ENCODE measurements at places on chromosomes 3 and 15.

- no peak for DNase-seq
Observed at GRCh38 chr15:80835336-80835735, 56.2 kb downstream of the CEMIP start.

DNA sequence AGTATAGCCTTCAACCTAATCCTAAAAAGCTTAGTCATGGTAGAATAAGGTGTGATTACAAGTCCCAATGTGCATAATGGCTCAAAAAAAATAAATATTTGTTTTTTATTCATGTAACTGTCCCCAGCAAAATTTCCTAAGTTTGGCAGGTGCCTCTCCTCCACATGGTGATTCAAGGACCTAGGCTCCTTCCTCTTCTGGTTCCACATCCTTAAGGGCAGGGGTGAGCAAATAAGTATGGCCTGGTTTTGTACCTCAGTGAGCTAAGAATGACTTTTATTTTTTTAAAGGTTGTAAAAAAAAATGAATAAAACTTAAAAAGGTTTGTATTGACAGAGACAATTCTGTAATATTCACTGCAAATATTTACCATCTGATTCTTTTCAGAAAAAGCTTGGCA is 343.5 kb upstream of the UBE2E2 start:
- no peak for DNase-seq

DNA sequence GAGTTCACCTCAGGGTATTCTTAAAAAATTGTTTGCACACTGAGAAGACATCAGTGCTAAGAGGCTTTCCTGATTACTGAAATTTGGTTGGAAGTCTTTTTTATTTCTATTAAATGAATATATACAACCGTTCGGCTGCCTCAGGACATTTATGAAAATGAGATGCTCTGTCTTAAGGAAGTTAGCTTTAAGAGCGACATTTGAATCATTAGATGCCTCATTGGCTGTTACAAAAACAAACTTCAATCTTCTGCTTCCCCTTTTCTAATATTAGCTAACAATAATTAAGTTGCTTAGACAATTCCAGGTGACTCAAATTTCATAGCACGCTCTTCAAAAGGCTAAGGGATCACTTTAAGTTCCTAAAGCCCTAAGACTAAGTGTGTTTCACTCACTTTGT is 673.7 kb downstream of the FHIT start:
- DNase-seq: no peak

- DNase-seq: no peak
Observed at GRCh38 chr15:26674467-26674866, 98.4 kb downstream of the GABRB3 start.

DNA sequence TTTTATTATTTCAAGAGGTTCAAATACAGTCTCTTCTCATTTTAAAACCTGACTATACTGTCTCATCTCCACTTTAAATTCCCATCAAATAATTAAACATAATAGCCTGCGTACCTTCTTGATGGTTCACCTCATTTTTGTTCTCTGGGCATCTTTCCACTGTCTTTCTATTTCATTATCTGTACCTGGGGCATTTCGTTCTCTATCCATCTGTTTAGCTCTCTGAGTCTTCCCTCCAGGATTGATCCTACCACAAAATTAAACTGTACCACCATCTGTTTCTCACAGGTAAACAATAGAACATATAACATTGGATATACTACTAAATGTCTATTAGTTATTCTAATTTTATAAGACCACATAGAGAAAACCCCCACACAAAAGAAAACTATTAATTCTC is 1331.4 kb downstream of the NSUN3 start:
- no peak for DNase-seq

- DNase-seq: no peak
Observed at GRCh38 chr3:188242436-188243123, 88.6 kb downstream of the LPP start.

DNA sequence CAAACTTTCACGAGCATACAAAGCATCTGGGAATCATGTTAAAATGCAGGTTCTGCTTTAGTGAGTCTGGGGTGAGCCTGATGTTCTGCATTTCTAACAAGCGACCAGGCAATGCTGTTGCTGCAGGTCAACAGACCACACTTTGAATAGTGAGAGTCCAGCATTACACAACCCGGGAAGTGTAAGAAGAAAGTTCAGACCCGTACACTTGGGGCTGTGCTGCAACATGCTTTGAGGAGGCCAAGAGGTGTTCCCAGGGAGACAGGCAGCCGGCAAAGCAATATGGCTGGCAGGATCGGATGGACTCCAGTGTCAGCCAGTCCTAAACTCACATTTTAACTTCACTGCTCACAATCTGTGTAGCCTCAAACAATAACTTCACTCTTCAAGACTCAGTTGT is 134.2 kb downstream of the LIPC start:
- DNase-seq: no peak

GRCh38 chr3:101011136-101011535 is 17.9 kb upstream of the ABI3BP start:
- no peak for DNase-seq

GRCh38 chr3:141465221-141465620 is 21.6 kb upstream of the RASA2 start:
- no peak for DNase-seq

DNA sequence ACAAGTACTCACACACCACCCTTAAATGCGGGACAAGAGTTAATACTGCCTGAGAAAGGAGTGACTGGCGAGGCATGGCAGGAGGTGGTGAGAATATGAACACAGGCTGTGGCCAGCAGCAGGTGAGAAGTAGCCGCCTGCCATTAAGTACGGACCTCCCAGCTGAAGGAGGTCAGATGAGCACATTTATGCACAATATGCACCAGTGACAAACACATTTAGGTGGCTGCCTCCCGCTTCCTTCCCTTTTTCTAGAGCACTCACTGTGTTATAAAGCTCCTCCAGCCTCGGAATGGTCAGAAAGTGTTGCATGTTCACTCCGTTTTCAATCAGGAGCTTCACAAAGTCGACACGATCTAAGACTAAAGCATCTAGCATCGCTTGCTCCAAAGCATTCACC is 52.4 kb downstream of the TRPM1 start:
- no peak for DNase-seq

DNA sequence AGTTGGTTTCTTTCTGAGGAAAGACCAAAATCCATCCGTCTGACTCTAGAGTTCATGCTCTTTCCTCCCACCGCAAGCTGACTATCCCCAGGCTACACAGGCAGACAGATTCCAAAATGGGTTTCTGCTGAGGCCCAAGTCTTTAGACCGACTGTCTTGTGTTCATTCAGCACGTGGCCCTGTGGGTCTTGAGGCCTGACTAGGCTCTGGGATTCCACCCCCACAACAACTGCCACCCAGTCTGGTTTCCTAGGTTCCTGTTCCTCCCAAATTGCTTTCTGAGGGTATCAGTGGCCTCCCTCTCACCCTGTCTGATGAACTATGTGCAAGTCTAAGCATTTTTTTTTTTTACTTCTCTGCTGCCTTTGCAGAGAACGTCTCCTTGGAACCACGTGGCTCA is 67.7 kb downstream of the CYP19A1 start:
- DNase-seq: no peak

- no peak for DNase-seq
Observed at GRCh38 chr3:113194823-113195401, 16.4 kb upstream of the BOC start.

GRCh38 chr3:59563072-59563605 is 513.3 kb upstream of the CFAP20DC start:
- no peak for DNase-seq

DNA sequence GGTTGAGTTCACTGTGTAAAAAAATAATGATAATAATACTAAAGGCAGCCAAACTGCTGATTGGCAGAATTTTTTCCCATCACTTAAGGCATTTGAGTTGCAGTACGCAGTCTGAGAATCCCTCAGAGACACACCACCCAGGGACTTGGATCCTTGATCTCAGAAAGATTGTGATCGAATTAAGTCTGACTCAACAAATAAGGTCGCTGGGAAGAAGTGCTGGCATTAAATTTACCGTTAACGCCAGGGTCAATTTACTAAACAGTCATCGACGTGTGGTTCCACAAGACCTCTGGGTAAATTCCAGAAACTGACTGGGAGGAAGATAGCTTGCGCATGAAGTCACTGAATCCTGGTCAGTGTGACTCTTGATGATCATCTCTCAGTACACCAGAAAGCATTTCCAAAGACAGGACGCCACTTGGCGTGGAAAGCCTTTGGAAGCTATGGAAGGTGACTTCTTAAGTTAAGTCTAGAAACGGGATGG is 48.3 kb upstream of the CGNL1 start:
- no peak for DNase-seq

DNA sequence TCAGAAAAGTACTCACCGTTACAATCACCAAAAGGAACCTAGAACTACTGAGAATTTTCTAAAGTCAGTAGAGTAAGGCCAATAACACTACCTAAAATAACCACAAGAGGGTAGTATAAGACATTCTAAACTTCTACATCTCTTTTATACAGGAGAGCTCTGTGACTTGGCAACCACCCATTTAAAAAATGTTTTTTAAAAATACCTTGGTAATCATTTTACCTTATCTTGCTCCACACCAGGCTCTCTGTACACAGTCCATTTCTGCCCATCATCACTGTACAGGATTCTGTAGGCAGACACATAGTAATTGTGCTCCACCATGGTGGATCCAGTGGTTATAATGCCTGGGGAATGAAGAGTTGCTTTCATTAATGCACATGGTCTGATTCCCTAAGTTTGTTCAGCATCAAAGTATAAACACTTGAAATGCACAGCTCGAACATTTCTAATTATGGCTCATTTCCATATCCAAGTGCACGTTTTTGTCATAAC is 54.5 kb downstream of the ST3GAL6 start:
- no peak for DNase-seq

- peak; percentile 85 for DNase-seq
Observed at GRCh38 chr3:50324351-50325112, 2.0 kb upstream of the HYAL2 start.

- DNase-seq: no peak
Observed at GRCh38 chr3:113038328-113038727, 47.5 kb downstream of the GTPBP8 start.

- DNase-seq: no peak
Observed at GRCh38 chr3:33093847-33094246, 3.1 kb downstream of the GLB1 start.

GRCh38 chr15:56749982-56750381 is 16.7 kb upstream of the ZNF280D start:
- DNase-seq: no peak

- no peak for DNase-seq
Observed at GRCh38 chr3:10322352-10322710, 1.4 kb upstream of the SEC13 start.

DNA sequence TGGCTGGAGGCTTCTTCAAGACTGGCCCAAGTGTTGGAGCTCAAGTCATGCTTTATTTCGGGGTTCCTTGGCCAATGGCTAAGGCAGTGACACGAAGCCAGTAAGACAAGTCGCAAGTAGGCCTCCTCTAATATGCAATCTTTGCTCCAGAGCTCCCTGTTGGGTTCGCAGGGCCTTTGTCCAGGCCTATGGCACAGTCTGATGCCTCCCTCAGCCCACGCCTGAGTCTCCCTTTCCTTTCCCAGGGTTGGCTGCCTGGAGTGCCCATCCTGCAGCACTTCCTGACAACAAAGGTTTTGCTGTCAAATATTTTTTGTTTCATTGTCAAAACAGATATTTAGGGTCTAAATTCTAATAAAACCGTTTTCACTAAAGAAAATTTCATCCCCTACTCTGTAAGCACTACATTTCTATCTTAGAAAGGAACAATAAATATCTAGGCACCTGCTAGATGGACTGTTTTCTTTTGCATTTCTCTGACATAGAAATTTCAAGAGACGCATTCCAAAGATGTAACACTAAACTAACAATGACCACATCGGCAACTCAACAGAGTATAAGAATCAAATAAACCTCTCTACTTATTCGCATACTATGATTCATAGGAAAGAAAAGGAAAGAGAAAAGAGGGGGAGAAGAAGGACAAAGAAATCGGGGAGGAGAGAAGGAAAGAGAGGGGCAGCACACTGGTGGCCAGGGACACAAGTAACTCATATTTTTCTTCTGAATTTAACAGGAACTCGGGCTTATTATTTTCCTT is 393.1 kb upstream of the ATP11B start:
- DNase-seq: no peak

GRCh38 chr3:180782195-180782984 is 103.1 kb upstream of the CCDC39 start:
- no peak for DNase-seq

- no peak for DNase-seq
Observed at GRCh38 chr3:172946061-172946460, 195.0 kb downstream of the SPATA16 start.

DNA sequence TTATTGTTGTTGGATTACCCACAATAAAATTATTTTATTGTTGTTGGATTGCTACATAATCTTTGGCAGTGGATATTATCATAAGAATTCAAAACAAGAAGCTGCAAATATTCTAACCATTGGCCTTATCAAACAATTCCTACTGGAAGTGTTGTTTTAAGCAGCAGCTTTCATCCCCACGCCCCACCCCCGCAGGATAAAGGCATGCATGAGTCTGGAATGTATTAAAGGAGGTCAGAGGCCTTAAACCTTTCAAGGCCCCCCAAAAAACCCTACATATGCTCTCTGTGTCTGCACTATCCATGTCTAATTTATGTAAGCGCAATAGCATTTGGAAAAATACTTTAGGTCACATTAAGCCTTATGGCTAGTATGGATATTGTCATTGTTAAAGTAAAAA is 23.1 kb downstream of the P3H2 start:
- DNase-seq: no peak

GRCh38 chr3:24225385-24225950 is 269.2 kb downstream of the THRB start:
- DNase-seq: no peak

DNA sequence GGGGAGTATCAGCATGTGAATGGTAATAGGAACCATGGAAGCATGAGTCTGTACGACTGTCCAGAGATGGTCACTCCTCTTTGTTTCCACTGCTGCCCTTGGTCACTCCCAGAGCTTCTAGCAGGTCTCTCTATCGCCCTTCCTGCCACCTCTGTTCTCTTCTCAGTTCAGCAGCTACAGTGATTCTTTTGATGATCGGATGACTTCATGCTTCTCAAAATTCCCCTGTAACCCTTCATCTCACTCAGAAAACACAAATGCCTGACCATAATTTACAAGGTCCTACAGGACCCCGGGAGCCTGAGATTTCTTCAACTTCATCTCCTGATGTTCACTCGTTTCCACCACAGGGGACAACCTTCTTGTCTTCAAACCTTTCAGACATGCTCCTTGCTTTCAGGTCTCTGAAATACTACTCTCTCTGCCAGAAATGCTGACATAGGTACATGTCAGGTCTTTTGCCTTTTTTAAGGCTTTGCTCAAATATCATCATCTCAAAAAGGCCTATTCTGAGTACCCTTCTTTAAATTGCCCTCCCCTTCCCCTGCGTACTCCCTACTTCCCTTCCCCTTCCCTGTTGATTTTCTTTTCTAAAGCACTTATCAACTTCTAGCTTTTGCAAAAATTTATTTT is 42.1 kb upstream of the BHLHE40 start:
- no peak for DNase-seq

DNA sequence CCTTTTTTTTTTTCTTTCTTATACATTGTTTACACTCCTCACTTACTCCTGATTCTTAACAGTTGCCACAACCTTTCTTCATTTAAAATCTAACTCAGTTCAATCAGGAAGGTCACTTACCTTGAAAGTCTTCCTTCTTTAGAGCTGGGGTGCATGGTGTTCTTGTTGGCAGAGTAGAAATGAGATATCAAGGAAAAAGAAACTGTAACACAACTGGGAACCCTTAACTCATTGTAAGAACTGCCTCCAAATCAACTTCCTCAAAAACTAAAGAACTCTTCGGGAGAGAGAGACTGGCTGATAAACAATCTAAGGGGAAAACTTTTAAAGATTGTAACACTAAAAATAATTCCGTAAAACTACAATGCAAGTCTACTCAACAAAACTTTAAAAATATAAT is 1.4 kb upstream of the APPL1 start:
- DNase-seq: no peak

GRCh38 chr15:70339571-70340493 is 242.1 kb upstream of the TLE3 start:
- peak; percentile 46 for DNase-seq

- no peak for DNase-seq
Observed at GRCh38 chr3:108590460-108590859, 938 bp downstream of the DZIP3 start.

Data from activated CD8-positive, alpha-beta memory T cell treated with anti-CD3 and anti-CD28 coated beads for 24 hours (primary cell).